ENCODE measurements at places on chromosomes 16 and 17.

- no peak for DNase-seq
Measured at GRCh38 chr16:12255919-12256665, 279.6 kb downstream of the SNX29 start.

- DNase-seq, result peak; percentile 58
Measured at GRCh38 chr17:538181-538973, 176.3 kb downstream of the VPS53 start.

DNA sequence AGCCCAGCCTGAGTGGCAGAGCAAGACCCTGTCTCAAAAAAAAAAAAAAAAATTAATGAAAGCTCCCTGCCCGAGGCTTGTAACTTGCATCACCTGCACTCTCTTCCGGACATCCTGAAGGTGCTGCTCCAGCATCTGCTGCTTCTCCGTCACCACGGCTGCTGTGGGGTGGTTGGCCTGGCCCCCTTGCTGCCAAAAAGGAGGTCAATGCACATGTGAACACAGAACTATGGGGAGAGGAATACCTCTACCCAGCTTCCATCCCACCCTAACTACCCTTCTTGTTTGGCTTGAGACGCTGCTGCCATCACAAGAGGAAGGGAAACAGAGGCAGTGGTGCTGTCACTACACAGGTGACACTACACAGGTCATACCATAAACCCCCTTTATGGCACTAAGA, 49.0 kb downstream of the STAT3 start:
- DNase-seq, result no peak

- DNase-seq, result no peak
Measured at GRCh38 chr17:60506312-60506711, 19.7 kb downstream of the APPBP2 start.

GRCh38 chr17:27545562-27546229, 85.3 kb upstream of the LGALS9 start:
- DNase-seq, result no peak

GRCh38 chr17:2688351-2689342, 22.9 kb downstream of the CLUH start:
- DNase-seq, result no peak

DNA sequence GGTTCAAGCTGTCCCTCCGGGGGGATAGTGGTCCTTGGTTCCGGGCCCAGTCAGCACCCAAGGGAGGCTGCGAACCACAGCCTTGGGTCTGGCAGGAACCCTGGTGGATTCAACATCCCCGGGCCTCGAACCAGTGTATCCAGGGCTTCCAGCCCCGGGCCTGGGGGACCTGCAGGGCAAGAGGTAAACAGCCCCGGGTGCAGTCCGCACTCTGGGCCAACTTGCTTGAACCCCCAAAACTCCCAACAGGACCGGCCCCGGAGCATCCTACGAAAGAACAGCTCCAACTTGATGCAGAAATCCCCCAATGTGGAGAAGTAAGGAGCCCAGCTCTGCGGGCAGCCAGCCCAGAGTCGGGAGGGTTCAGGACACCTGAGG, 1.5 kb upstream of the NEURL4 start:
- DNase-seq, result no peak

DNA sequence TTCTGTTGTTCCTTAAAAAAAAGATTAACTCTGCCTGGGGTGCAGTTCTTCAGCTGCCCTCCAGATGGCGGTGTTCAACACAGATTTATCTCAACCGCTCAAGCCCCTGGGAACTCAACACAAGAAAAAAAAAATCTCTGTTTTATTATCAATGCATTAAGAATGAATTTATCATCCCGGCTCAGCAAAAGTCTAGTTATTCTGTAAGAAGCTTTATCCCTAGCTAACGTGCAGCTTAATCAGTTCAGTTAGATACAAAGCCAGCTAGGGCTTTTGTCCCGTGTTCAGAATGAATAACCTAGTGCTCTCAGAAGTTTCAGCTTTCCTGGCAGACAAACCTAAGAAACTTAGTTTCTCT, 475.9 kb upstream of the CCL2 start:
- peak; percentile 53 for DNase-seq

GRCh38 chr17:19978805-19979211, 1.2 kb upstream of the AKAP10 start:
- no peak for DNase-seq

DNA sequence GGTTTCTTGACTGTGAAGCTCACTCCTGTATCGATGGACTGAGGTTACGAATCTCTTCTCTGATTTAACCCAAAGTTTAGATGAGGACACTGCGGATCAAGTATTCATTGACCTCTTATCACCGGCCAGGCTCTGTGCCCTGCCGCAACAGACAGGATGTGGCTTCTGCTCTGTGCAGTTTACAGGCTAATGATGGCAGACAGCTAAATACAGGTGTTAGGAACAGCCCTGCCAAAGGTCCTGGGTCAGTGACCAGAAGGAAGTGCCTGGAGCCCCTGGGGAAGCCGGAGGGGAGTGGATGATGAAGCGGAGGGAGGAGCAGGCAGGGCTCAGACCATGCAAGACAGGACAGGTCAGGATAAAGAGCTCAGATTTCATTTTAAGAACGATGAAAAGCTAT, 44.4 kb downstream of the HAPSTR1 start:
- DNase-seq, result no peak

GRCh38 chr17:27463235-27463677, 7.0 kb downstream of the KSR1 start:
- DNase-seq, result no peak

DNA sequence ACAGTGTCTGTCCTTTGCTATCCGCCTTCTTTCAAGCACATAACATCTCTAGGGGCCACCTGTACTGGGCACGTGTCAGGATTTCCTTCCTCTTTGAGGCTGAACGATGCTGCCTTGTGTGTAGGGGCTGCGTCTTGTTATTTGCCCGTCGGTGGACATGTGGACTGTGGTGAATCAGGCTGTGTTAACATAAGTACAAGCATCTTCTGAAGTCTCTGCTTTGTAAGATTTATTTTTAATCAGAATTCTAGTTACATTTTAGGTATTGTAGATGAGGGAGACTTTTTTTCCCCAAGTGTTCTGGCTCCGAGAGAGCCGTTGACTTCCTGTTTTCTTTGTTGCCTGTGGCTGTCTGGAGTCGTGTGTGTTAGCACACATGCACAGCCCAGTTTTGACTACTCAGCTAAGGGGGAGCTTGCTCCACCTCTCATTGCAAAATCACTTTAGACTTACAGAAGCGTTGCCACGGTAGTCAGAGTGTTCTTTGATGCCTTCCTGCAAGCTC, 26.1 kb downstream of the SPG7 start:
- DNase-seq, result no peak

DNA sequence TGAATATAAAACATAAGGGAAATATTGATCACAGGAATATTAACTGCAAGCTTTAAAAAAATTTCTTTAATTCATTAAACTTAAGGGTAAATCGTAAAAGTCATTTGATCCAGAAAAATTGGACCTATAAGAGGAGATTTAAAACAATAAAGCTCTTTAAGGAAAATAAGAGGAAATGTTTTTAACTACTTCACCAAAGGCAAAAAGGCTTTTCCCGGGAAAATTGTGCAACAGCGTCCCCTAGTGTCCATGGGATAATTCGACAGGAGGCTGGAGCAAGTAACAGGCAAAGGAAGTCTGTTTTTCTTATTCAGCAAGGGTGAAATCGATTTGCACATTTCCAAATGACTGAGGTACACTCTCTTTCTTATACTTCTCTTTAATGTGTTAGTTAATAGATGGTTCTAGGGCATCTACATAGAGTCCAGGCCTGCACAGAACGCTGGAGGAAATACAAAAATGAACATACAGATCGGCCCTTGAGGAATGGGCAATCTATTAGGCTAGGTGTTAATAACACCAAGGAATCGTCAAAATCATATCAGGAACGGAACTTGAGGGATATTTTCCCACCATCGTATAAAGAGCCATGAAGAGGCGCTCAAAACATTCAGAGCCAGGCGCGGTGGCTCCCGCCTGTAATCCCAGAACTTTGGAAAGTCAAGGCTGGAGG, 61.4 kb downstream of the ZNF18 start:
- peak; percentile 76 for DNase-seq

DNA sequence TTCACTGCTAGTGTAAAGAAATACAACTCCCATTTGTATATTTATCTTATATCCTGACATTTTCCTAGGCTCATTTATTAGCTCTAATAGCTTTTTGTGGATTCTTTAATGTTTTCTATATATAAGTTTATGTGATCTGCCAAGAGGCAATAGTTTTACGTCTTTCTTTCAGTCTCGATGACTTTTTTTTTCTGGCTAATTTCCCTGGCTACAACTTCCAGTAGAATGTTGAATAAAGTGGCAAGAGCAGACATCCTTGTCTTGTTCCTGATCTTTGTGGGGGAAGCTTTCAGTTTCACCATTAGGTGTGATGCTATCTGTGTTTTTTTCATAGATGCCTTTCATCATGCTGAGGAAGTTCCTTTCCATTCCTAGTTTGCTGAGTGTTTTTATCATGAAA, 43.9 kb upstream of the ABCA3 start:
- no peak for DNase-seq

GRCh38 chr17:77089124-77089490, 51.7 kb upstream of the SEC14L1 start:
- no peak for DNase-seq

DNA sequence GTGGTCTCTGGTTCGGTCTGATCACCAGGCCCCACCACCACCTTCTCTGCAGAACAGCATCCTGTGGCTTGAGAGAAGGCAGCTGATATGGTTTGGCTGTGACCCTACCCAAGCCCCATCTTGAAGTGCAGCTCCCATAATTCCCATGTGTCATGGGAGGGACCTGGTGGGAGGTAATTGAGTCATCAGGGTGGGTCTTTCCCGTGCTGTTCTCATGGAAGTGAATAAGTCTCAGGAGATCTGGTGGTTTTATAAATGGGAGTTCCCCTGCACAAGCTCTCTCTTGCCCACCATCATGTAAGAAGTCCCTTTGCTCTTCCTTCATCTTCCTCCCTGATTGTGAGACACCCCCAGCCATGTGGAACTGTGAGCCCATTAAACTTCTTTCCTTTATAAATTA, 352.3 kb upstream of the CDH5 start:
- no peak for DNase-seq

GRCh38 chr16:79469999-79470398, 130.5 kb downstream of the MAF start:
- no peak for DNase-seq

DNA sequence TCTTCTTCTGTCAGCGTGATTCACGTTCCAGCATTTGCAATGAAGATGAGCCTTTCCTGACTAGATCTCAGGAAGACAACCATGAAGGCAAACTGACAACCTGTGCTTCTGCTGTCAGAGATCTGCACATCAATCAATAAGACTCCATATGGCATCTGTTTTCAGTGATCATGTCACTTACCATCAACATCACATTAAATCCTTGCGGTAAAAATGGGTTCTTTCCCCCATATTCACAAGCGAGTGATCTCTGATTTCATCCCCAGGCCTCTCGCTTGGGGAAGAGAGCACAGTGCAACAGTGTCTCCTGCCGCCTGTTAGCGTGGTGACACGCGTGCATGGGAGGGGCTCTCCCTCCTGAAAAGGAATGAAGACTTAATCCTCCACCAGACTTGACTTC, 11.1 kb downstream of the NACA2 start:
- DNase-seq, result no peak

DNA sequence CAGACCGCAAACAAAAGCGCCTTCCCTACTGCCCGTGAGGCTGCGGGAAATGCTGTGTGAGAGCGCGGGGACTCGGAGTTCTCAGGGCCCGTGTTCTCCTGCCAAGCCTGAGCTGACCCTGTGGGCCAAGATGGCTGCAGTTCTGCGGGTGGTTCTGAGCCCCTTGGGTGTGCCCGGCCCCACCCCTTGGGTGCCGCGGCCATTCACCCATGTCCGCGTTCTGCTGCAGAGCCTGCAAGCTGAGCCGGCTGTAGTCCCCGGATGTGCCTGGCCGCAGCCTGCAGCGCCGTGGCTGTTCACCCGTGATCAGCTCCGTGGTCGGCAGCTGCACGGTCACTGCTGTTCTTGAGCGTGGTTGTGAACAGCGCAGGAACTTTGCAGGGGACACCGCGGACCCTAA, 20.0 kb downstream of the ACSF3 start:
- DNase-seq, result no peak

- DNase-seq, result no peak
Measured at GRCh38 chr16:89420204-89420603, 70.2 kb downstream of the ANKRD11 start.

- DNase-seq, result no peak
Measured at GRCh38 chr16:2497695-2498484, 15.9 kb upstream of the ATP6V0C start.

GRCh38 chr17:45374501-45374900, 57.7 kb upstream of the MAP3K14 start:
- DNase-seq, result no peak

Data from muscle of arm (tissue), 14 donors.